ENCODE measurements at places on chromosomes 1 and 21.

DNA sequence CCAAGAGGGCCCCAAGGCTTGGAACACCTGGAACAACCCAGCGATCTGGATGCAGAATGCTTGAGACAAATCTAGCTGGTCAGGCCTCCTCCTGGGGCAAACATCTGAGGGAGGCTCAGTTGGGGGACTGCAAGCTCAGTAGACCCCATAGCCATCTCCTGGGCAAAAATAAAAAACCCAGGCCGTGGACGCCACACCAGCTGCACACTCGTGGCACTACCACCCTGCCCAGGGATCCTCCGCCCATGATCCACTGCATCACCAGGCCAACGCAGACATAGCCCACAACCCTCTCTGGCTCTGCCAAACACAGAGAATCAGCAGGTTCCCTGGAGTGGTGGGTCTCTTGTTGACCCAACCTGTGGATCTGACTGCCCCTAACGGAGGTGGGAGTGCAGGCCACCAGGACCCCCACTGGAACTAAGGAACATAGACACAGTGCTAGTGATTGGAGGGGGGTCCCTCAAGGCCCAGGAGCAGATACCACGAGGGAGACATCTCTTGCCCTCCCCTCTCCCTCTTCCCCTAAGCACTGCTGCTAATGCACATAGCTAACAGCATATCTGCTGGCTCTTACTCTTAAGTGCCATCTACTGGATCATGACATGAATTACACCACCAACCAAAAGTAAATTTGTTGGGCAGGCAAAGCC lies 147.2 kb downstream of the CHD1L start:
- peak; percentile 61 for DNase-seq

GRCh38 chr1:3814771-3815561 lies 18.7 kb upstream of the LRRC47 start:
- DNase-seq = no peak

GRCh38 chr1:109237512-109237911 lies 11.8 kb upstream of the CELSR2 start:
- DNase-seq = no peak

- no peak for DNase-seq
Observed at GRCh38 chr1:205928317-205928716, 14.9 kb downstream of the SLC26A9 start.

DNA sequence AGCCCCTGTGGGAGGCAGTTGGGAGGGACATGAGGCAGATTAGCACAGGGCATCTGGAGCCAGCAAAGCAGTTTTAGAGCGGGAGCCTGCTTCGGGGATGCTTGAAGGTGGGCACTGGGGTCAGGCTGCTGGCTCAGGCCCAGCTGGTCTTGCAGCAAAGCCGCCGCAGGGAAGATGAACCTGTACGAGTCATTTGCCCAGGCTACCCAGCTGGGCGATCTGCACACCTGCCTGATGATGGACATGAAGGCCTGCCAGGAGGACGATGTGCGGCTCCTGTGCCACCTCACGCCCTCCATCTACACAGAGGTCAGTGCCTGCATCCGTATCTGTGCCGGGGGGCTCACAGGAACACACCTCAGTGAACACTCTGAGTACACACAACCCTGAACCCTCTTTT lies 7.7 kb upstream of the SLC27A3 start:
- no peak for DNase-seq

- no peak for DNase-seq
Observed at GRCh38 chr21:42508371-42508770, 5.3 kb upstream of the SLC37A1 start.

DNA sequence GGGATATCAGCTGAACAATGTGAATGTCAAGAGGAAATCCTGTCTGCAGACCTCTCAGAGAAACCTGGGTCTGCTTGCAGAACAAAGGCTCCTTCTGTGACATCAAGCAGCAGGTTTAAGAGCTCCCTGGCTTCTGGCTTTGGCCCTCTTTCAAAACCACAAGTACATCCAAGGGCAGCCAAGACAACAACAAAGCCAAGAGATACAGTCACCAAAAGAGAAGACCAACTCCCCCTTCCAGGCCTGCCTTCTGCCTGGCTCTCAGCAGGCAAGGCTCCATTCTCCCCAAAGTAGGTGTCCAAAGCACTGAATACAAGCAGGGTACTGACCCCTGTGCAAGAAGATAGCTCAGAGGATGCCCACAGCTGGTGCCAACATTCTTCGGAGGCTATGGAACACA lies 11.5 kb downstream of the BCAR3 start:
- peak; percentile 89 for DNase-seq

DNA sequence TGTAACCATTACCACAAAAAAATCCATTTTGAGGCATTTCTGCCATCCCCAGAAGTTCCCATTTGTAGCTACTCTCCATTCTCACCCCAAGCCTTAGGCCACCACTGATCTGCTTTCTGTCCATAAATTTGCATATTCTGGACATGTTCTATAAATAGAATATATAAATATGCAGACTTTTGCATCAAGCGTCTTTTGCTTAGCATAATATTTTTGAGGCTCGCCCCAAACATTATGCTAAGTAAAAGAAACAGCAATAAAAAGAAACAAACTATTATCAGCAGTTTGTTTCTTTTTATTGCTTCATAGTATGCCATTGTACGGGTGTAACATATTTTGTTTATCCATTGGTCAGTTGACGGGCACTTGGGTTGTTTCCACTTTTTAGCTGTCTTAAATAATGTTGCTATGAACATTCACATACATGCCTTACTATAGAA lies 7.9 kb downstream of the TFAP2E start:
- no peak for DNase-seq

GRCh38 chr1:40399984-40400704 lies 26.6 kb downstream of the SMAP2 start:
- no peak for DNase-seq

GRCh38 chr1:163604896-163605295 lies 283.1 kb downstream of the NUF2 start:
- DNase-seq = no peak

- DNase-seq = peak; percentile 68
Observed at GRCh38 chr1:34987018-34987417, 1.9 kb upstream of the TMEM35B start.

- peak; percentile 98 for DNase-seq
Observed at GRCh38 chr1:150881331-150882070, 5.1 kb upstream of the ARNT start.

DNA sequence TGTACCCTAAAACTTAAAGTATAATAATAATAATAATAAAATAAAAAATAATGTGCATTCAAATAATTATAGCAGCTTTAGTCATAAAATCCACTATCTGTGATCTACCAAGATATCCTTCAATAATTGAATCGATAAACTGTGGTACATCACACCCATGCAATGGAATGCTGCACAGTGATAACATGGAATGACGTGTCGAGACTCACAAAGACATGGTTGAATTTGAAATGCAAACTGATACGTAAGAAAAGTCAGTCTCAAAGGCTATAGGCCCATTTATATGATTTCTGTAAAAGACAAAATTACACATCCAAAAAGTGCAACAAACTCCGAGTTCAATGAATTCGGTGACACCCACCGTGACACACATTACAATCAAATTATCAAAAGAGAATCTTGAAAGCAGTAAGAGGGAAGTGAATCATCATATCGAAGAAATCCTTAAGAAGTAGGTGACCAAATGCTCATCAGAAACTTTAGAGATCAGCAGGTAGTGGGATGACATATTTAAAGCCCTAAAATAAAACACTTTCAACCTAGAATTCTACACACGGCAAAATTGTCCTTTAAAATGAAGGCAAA lies 5.2 kb upstream of the SPRR2E start:
- no peak for DNase-seq

DNA sequence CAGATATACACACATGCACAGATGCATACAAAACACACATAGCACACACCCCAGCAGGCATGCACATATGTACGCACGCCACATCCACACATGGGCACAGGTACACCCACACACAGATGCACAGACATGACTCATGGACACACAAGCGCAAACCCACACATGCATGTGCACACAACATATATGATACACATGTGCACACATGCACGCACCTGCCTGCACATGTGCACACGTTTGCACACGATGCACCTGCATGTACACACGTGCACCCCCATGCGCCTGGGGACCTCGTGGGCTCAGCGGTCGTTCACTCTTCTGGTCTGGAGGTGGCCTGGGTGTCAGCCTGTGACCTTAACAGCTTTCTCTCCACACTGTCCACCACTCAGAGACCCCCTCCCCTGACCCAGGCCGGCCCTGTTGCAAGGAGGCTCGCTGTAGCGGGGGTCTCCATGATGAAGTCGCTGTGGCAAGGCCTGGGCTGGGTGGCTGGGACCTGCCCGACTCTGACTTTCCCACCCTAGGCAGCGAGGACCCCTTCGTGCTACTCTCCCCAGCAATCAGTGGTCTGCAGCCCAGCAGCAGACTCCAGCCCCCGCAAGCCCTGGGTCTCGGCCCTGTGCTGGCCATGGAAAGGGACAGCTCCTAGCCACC lies 92.1 kb upstream of the TTC34 start:
- DNase-seq = no peak

- DNase-seq = no peak
Observed at GRCh38 chr1:233719655-233720341, 105.9 kb downstream of the KCNK1 start.

DNA sequence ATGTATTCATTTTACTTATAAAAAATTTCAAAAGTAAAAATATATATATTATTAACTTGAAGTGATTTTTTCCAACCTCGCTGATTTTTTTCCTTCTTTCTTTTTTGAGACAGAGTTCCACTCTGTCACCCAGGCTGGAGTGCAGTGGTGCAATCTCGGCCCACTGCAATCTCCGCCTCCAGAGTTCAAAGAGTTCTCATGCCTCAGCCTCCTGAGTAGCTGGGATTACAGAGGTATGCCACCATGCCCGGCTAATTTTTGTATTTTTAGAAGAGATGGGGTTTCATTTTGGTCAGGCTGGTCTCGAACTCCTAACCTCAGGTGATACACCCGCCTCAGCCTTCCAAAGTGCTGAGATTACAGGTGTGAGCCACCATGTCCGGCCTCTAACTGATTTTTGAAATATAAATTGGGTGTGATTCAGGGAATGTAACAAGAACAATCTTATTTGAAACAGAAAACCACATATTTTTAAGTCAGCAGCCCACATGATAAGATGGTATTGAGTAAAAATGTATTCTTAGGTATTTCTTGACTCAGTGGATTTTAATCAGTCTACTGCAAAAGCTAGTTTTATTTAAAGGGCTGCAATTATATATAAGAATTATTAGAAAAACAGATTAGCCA lies 30.0 kb downstream of the ZBTB8B start:
- DNase-seq = no peak

DNA sequence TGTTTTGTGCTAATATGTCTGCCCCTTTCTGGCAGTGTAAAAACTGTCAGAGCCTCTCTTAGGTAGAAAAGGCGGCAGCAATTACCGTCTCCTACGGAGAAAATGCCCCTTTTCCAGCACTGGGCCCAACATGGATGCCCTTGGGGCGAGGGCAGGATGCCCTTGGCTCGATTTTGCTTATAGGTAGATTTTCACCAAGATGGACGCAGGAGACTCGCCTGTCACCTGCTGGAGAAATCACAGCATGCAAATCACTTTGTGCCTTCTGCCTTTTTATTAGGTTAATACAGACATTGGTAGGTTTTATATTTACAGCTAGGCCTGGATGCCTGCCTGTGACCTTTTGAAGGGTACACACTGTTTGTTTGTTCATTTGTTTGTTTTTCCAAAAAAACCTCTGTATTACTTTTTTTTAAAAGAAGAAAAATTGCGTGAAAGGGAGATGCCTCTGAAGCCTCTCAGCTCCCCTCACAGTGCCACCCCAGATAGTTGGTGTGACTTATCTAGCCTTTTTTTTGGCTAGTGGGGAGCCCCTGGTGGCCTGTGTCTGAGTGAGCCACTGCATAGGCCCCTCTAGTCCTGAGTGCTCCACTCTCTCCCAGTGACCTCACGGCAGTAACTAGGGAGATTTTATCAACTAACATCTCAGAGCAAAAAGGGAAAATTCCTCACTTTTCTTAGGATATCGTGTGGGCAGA lies 2.5 kb downstream of the ATP1B1 start:
- no peak for DNase-seq

GRCh38 chr1:10429868-10430215 lies 391 bp upstream of the CENPS start:
- no peak for DNase-seq

All from AG10803 (cell line).